ENCODE measurements at places on chromosomes 2 and 18.

DNA sequence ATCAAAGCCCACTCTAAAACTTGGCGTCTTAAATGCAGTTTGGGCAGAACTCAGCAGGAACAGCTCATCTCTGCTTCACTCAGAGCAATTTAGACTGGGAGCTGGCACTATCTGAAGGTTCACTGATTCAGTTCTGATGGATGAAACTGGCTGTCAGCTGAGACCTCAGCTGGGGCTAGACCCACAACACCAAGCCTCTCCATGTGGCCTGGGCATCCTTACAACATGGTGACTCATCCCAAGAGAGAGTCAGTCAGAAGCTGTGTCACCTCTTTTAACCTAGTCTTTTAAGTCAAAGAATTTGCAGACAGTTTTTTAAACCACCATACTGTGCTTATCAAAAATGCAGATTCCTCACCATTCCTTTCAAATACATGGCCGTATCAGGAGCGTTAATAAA, 62.6 kb upstream of the ZNF397 start:
- DNase-seq = no peak

DNA sequence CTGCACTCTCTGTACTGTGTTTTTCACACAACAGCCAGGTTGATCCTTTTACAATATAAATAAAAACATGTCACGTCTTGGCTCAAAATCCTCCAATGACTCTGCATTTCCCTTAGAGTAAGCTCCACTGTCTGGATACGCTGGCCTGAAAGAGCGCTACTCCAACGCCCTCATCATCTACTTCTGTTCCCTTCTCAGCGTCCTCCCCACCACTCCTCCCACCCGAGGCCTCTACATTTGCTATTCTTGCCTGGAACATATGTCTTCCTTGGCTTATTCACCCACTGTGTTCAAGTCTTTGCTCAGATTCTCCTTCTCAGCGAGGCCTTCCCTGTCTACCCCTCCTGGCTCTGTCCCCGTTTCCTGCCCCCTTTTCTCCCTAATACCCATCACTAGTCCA, 37.6 kb downstream of the EPB41L3 start:
- no peak for DNase-seq

DNA sequence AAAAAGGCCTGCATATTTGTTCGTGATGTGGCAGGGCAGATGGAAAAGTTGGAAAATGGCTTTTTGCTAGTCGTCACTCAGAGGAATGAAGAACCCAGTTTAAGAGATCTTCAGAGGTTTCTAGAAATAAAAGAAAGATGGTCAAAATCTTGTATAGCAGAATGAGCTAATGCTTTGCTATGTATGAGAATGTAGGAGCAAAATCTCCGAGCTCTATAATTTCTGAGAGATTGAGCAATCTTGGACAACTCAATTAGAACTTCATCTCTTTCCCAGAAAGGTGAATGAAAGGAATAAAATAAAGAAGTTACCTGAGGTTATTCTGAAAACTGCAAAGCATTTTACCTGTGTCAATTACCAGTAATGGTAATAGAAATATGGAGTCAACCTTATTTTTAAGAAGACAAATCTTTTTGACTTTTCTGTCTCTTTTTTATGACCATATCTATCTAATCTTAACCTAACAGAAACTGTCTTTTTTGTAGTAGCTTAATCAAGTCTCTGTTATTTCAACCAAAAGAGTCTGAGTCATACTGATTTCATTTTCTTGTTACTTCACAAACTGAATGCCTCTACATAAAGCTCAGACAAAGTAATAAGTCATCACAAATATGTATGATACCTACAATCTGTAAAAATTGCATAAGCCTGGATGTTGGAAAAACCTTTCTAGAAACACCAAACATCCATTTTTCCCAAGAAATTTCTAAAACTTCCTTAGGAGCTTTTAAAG, 32.5 kb downstream of the CCDC68 start:
- DNase-seq = no peak

DNA sequence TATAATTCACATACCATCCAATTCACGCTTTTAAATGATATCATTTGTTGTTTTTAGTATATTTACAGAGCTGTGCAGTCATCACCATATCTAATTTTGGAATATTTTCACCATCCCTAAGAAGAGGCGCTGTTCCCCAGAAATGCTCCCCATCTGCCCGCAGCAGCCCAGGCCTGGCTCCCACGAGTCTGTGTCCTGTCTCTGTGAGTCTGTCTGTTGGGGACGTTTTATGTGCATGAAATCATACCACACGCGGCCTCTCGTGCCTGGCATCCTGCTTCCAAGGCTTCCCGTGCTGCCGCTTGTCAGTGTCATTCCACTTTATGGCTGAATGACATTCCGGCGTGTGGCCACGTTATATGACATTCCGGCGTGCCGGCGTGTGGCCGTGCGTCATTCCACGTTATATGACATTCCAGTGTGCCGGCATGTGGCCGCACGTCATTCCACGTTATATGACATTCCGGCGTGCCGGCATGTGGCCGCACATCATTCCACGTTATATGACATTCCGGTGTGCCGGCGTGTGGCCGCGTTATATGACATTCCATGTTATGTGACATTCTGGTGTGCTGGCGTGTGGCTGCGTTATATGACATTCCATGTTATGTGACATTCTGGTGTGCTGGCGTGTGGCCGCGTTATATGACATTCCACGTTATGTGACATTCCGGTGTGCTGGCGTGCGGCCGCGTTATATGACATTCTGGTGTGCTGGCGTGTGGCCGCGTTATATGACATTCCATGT, 276.4 kb downstream of the TWIST2 start:
- no peak for DNase-seq

DNA sequence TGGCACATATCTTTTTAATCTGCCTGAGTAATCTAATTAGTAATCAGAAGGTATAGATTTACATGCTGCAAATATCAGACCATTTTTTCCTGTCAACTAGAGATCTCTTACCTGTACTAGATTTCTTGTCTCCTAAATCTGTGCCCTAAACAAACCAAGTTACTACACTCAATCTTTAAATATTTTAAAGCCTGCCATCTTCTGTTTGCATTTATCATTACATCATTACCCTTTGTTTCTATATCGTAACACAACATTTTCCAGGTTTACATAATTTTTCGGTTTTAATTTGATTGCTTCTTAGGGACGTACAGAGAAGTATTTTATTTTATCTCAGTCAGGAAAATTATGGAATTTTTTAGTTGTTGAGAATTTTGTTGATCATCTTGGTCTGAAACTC, 25.7 kb downstream of the PSMA8 start:
- DNase-seq = no peak

GRCh38 chr2:80193566-80193965, 111.0 kb downstream of the LRRTM1 start:
- DNase-seq = no peak

DNA sequence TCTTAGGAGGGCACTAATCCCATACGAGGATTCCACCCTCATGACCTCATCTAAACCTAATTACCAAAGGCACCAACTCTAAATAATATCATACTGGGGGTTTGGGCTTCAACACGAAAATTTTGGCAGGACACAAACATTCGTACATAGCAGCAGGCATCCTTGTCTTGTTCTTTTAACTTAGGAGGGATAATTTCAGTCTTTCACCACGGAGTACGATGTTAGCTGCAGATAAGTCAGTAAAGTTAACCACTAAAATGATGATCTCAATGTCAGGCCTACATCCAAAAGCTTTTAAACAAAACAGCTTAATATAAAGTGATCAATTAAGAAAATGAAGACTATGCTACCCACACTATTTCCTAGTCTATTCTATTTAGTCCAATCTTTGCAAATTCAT, 74.9 kb downstream of the ID2 start:
- no peak for DNase-seq

DNA sequence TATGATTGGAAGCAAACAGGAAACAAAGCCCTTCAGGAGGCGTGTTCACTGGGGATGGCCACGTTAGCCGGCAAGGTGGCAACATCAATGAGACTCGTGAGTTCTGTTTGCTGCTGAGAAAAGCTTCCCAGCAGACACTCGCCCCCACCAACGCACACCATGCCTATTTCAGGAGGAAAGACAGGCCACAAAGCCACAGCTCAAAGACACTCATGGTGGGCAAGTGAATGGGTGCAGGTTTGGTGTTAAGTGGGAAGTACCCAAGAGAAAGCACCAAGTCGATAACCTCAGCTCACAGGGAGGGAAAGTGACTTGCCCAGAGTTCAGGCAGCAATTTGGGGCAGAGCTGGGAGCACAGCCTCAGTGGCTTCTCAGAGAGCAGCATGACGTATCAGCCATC, 10.5 kb upstream of the MTERF4 start:
- no peak for DNase-seq

DNA sequence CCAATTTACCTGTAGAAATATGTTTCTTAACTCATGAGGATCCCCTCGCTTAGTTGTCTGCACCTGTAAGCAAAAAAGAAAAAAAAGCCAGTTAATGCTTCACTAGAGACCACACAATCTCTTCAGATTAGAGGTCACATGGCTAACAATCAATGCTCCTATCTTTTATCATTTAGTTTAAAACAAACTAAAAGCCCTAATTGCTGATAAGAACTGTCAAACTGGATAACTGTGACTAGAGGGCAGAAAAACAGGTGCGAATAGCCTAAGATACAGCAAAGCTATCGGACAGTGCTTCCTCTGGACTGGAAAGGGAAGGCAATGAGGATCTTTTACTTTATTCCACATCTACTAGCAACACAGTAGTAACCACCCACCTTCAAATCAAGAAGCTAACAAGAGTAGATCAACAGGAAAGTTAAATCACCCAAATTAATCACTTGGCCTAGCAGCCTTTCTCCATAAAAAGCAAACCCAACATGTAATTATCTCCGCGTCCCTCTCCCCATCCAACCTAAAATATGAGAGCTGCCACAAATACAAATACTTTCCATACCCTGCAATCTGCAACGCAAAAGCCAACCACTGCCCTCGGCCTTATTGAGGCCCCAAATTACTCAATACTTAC, 734 bp downstream of the SLC25A12 start:
- DNase-seq = no peak

GRCh38 chr2:227389231-227389630, 1.5 kb upstream of the SCYGR1 start:
- no peak for DNase-seq

DNA sequence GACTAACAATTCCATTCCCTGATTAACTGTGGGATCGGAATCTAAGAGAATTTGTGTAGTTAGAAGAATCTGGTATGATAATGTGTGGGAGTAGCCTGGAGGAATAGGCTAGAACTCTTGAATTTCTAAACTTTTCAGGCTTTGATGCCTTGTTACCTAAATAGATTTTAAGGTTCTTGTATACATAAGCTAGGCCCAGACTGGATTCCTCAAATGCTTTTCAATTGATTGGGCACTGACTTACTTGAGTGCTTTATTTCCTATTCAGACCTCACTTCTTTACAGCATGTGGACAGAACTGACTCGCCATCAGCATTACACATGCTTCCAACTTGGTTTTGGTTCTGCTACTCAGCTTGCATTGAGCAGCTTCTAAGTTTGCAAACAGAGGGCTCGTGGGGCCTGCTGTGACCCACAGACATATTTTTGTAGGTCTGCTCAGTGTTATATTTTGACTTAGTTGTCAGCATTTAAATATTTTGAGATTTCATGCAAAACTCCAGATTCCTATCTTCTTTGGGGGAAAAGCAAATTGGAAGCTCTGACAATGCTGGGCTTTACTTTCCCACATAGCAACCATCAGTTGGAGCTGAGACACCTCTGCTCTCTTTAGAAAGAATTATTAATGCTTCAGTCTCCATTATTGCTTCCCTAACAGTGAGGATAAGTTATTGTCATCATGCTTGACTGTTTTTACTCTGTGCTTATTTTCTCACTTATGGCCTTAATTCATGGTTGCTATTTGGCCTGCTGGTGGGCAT, 5.7 kb downstream of the PARD3B start:
- no peak for DNase-seq

DNA sequence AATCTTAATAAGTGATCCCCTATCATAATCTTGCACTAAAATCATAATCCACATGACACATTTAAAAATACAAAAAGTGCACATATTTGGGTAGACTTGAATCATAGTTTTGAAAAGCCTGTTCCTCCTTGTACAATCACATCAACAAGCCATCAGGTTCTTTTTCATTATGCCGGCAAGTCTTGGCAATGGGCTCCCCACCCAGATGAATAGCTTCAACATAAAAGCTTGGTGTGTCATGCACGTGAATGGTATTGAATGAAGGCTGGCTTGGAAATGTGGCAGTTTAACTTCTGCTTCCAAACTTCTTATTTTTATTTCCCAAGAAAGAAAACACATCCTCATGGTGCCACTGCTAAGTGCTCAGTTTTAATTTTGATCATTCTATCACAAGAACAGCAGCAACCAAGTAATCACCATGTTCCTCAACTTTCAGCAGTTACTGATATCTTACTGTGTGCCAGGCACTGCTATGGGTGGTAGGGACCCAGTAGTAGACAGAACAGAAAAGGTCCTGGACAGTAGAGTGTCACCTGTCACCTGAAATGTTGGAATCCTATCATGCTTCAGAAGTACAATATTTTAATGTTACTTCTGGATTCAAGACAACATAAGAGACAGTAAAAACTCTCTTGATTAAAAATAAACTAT, 89.9 kb downstream of the AP1S3 start:
- no peak for DNase-seq

DNA sequence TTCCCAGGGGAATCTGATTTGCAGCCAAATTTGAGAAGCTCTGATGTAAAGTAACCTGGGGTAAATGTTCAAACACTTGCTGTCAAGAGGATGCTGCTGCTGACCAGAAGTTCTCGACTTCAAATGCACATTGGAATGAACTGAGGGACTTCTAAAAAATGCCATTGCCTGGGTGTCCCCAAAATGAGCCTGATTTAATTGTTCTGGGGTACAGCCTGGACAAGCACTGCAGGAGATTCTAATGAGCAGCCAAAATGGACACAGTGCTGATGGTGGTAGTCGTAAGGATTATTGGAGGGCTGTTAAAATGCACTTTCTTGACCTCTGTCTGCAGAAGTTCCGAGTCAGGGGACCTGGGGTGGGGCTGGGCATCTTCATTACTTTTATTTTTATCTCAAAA, 49.5 kb downstream of the LIPG start:
- DNase-seq = no peak

Data from frontal cortex (tissue), 4 donors.